Stimulated activated CD4-positive, alpha-beta T cell treated with anti-CD3 and anti-CD28 coated beads, TNF-alpha, amount 100 ng/mL, for 4 hours (primary cell): ENCODE measurements at places on chromosomes 16 and 17.

DNA sequence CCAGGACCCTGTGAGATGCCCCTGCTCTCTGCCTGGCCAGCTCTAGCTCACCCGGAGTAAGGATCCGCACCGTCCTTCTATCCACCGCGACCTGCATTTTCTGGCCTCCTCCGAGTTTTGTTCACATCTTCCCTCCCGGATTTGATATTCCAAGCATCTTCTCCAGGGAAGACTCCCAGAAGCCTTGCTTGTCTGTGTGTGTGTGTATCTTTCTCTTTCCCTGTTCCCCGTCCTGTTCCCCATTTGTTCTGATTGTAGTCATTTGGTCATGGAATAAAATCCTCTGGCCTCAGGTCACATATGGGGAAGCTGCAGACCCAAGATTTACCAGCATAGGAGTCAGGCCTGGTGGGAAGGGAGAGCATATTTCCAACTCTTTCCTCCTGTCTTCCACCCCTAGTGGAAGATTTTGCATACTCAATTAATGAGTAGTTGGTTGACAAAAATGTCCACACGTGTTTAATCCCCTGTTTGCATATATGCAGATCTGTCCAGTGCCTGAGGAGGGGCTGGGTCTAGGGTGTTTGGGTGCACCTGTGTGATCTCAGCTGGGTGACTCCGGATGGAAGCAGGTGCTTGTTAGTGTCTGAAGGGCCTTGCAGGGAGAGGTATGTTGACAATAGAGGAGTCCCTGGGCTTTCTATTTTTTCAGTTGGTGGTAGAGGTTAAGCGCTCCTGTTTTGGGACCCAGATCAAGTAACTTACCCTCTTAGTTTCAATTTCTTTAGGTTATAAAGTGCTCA, 1.9 kb downstream of the PRAC1 start:
- no peak for DNase-seq

DNA sequence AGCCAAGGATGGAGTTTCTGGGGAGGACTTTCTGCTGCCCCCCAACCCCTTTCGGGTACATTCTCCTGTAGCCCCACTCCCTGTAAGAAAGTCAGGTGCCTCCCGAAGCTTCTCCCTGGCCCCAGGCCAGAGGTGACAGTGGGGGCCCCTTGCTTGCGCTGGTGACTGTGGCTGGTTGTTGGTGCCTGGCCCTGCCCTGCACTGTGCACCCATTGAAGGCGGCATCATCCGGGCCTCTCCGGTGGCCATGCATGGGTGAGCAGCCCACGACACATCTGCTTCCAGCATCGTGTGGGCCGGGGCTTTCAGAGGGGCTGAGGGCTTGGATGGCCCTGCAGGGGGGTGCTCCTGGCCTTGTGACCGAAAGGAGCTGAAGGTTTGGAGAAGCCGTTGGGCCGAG, 297.0 kb downstream of the SEC14L1 start:
- DNase-seq: no peak

GRCh38 chr17:41773190-41773588, 13.3 kb downstream of the JUP start:
- no peak for DNase-seq

DNA sequence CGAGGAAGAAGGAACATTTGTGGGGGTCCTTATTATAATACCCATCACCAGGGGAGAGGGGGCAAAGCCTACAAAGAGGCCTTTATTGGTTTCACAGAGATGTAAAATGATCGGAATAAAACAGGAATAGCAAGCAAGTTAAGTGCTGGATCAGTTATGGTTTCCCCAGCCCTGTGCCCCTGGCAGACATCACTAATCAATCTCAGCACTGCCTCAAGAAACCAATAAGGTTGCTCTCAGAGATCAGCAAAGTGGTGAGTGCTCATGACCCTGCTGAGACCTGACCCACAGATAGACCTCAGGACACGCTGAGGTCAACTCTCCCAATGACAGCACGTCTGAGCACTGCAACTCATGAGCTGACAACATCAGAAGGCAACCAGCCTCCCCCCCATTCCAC, 66.3 kb downstream of the ZNF423 start:
- DNase-seq: no peak

- DNase-seq: no peak
Measured at GRCh38 chr17:47295037-47295873, 28.5 kb upstream of the EFCAB13 start.

DNA sequence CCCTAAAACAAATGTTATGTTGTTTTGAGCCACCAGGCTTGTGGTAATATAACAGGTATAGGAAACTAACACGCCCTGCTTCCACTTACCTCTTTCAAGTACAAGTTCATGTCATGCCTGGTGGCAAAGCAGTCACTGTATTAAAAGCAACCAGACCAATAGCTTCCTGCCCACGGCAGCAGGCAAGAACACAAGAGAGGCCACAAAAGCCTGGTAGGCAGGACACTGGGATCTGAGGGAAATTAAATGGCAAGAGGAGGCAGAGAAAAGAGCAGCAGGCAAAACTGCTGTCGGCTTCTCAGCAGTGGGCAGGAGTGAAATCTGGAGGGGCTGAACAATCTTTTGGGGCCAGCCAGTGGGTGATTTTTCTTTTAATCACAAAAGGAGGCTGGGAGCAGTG, 2.2 kb downstream of the CYTH1 start:
- no peak for DNase-seq

GRCh38 chr17:57662041-57662440, 83.1 kb downstream of the CCDC182 start:
- DNase-seq: no peak

DNA sequence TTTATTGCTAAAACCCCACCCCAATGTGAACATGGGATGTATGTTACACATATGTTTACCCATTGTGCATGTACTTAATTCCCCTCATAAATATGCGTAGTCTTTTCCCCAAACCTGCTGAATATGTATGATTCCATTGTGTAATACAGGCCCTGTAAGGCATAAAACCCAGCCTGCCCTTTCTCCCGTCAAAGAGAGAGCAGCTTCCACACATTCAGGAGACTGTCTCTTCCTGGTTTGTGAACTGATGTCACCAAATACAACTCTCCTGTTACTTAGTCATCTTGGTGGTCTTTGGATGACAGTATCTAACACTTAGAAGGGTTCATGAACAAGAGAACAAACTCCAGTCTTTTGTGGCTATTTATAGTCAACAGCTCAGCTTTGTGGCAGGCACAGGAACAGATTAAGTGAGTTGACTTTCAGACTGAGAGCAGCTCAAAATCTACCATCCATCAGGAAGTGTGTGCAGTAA, 24.7 kb upstream of the TMC7 start:
- no peak for DNase-seq

DNA sequence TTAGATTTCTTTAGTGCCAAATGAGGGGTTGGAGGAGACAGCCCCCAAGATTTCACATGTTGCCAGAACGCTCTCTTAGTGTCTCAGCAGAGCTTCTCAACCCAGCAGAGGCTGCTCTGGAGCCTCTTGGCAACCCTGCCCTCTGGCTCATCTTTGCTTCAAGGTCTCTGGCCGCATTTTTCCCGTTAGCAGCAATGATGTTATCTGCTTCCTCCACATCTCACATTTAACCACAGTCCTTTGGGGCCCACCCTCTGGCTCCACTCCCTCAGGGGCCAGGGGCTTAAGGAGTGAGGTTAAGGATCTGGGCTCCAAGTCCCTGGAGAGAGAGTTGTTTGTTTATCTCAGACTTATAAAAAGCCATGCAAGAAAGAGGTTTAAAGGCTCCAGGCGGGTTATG, 3.3 kb upstream of the XYLT1 start:
- DNase-seq: no peak

DNA sequence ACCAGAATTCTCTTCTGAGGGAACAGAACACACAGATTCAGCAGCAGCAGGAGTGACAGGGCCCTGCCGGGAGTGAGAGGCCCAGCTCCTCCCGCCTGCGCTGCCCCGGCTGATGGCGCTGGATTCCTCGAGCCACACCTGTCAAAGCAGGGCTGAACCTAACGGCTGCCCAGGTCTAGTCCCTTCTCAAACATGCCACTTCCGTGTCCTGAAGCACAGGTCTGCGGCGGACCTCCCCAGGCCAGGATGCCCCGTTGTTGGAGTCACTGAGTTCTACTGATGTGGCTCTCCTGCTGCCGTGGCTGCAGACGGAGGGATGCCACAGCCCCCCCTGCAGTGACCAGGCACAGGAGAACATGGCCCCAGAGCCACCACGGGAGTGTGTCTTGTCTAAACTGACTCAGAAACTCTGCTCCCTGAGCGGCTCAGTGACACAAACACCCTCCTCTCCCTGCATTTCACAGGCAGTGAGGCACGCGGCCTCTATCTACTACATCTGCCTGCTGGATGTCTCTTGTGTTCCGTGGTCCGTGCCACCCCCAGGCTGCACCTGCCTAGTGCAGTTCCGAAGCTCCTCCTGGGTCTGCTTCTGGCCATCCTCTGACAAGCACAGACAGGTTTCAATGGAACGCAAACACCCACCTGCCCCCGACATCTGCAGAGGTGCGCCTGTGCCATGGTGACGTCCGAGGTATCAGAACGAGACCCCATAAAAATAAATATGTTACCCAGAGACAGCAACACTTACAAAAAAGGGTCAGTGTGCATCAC, 44.7 kb upstream of the DNAH17 start:
- no peak for DNase-seq

GRCh38 chr16:2095315-2095853, 40.3 kb downstream of the PKD1 start:
- DNase-seq: no peak

GRCh38 chr17:46889992-46890564, 32.9 kb upstream of the GOSR2 start:
- DNase-seq: no peak

- no peak for DNase-seq
Measured at GRCh38 chr16:54286090-54286365, 559 bp downstream of the IRX3 start.

DNA sequence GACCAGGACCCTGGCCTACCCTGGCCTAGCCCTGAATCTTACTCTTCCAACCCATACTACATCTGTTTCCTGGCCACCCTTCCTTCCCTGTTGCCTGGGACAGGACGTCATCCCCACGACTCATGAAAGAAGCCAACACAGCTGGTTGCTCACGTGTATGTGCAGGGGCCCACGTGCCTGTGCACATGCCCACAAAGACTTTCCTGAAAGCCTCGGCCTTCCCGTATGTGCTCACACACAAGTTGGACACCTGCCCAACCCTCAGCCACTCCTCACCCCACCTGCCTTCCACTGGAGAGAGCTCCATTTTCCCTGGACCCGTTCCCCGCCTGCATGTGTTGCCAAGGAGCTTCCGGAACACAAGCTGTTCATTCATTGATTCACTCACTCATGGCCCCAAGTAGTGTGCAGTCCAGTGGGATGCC, 7.0 kb downstream of the PLXDC1 start:
- no peak for DNase-seq

DNA sequence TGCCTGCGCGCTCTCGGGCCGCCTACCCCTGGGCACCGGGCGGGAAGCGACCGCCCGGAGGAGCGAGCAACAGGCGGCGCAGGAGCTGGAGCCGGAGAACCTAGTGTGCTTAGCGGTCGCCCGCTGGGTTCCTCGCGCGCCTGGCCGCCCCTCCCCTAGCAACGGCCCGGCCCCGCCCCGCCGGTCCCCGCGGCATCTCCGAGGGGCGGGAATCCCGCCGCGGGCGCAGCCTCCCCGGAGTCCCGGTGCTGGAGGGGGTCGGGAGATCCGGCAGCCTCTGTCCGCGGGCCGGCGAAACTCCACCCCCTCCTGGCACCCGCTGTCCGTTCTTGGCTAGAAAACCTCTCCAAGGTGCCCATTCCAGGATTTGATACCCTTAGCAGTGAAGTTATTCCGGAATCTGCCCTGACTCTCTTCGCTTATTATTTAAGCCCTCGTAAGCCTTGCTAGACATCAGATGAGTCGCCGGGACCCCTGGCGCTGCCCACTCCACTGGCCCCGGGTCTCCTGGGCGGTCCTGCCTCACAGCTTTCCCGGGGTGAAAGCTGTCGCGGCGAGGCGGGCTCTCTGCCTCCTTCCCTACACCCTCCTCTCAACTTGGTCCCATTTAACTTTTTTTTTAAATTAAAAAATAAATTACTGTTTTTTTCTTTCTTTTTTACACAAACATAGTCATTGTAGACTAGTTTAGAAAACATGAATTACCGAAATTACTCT, at the start of gene RPRML:
Gene RPRML, minus strand, starts transcription at position 107 of the 717 bp plus-strand sequence. CDS start 246 bp downstream, outside the sequence.
- no peak for DNase-seq

DNA sequence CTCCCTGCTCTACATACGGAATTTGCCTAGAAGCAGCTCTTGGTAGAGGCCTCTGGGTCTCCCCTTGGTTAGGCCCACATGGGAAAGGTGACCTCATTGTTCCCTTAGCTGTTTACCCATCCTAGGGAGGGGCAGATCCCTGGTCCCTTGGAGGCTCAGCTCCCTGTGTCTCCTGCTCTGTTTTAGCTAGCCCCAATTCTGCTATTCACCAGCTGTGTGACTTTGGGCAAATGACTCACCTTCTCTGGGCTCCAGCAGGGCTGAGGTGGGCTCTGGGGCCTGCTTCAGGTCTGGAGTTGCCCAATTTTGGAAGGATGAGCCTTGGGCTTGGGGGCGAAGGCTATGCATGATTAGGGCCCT, 3.9 kb downstream of the ABCC3 start:
- DNase-seq: no peak

DNA sequence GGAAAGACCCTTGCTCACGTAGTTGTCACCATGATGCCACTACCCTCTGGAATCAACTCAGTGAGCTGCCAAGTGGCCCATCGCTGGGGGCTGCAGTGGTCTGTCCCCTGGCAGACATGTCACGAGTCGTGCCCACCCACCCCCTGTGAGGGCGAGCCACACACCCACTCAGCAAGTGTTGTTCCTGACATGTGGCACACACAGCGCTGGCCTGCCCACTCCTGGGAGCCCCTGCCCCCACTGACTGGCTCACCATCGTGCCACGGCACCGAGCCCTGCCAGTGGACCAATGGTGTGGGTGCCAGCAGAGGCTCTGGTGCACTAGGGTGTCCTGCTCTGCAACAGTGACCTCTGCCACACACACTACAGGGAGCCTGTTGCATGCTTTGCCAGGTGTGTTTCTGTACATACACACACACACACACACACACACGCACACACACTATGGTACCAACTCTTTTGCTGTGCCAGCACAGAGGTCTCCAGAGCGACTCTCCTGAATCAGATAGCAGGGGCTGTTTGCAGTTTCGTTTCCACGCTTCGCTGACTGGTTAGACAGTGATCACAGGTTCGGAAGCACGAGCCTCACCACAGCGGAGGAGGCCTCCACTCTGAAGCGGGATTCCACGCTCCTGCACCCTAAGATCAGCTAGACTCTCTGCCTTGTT, 7.7 kb downstream of the RTN4RL1 start:
- no peak for DNase-seq

DNA sequence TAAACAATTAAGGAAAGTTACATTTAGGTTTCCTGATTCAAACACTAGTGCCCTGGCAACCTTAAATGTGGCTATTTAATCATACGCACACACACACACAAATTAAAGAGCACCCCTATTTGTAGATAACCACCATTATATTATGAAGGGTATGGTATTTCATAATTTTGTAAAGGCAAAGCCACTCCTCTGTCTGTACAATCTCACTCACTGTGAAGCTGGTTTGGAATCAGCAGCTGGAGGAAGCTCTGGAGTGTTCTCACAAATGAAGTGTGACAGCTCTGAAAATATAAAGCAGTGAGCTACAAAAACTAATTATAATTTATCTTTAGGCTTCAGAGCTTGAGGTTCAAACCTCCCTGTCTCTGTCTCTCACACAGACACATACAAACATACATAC, 57.9 kb upstream of the KCNJ16 start:
- DNase-seq: no peak
